ENCODE measurements at places on chromosomes 5 and 9.

DNA sequence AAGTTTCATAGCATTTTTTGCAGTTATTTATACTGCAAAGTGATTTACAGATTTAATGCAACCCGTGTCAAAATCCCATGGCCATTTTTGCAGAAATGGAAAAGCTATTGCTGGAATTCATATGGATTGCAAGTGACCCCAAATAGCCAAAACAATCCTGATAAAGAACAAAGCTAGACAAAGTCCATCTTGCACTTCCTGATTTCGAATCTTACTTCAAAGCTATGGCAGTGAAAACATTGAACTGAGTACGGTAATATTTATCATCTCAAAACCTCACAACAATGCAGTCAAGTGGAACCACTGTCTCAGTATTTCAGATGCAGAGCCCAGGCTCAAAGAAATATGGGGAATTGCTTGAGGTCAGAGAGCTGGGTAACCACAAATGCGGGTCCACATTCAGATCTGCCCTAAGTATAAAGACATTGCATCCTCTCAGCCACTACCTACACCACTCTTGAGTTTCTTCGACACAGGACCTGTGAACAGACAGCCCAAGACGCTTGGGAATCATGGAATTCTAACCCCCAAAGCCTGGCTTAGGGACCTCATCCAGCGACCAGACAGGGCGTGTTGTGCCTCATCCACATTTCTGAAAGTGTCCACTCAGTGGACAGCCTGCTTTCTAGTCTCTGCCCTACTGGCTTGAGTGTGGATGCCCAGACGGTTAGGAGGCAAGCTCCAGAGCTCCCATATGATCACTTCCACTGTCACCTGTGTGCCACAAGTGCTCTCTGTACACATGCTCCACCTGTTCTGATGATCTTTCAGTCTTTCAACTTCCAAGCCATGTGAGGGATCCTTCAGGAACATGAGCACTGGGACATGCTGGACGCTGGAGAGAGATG lies 39.3 kb upstream of the KCNIP1 start:
- no peak for DNase-seq

GRCh38 chr5:57937025-57937424 lies 454.4 kb upstream of the ACTBL2 start:
- DNase-seq: no peak

DNA sequence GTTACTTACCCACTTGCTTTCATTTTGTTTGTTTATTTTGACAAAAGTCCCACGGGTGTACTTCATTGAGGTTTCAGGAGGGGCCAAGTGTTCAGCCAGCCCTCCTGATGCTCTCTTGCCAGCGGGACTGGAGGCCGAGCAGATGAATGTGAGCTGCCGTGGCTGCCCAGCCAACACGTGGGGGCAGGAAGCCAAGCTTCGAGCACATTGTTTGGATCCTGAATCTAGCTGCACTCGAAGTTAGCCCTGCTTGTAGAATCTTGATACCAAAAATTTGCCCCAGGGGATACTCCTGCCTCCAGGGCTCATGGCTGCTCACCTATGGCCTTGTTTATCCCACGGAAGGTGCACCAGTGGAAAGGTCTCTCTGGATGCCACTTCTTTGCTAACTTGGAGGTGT lies 49.3 kb downstream of the RASGEF1C start:
- DNase-seq: no peak

DNA sequence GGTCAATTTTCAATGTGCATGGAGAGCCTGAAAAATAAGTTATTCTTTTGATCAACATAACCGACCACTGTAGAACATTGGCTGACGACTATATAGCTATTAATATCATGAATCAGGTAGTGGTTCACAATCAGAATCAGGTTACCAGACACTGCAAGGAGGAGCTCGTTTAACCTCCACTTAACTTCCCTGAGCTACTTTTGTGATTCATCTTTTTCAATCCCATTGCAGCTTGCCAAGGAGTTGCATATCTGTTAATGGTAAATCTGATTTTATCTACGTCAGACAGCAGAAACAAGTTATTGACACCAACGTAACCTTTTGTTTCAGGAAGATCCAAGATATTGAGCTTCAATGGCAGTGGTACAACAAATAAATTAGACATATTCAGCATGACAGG lies 2263.8 kb upstream of the ACO1 start:
- DNase-seq: no peak

GRCh38 chr5:80308526-80308925 lies 11.3 kb upstream of the SPZ1 start:
- no peak for DNase-seq

Measured in SK-N-MC (cell line).